H7 (cell line): ENCODE measurements at places on chromosomes 7 and 10. TPM values are rescaled to one million over a fixed set of nuclear protein-coding genes. Genes with fewer than 3 reads are reported as not detected.

Gene NPSR1
- total RNA-seq = not detected in 2 replicates

DNA sequence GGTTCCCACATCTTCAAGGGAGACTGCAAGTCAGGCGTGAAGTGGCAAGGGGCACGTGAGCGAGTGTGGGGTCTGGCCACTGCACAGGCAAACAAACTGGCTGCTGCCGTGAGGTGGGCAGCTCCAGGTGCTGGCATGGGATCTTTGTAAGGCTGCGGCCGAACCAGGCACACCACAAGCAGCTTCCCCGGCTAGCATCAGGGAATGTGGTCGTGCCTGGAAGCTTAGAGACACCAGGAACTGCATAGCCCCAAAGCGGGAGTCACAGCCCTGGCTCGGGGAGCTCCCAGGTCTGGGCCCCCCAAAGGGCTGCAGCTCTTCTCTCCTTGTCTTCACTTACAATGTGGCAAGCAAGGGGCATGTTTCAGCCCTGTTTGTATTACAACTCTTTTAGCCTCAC is 250.9 kb upstream of the DKK1 start:
- DNase-seq = no peak

Gene FXYD4
- total RNA-seq = not detected in 2 replicates

GRCh38 chr10:117819304-117819703 is 227.4 kb downstream of the RAB11FIP2 start:
- DNase-seq = no peak

GRCh38 chr10:43674553-43675210 is 26.0 kb upstream of the ZNF32 start:
- no peak for DNase-seq

Gene SEMA3C
- total RNA-seq = 1.8 and 2.1 TPM in 2 replicates

Gene PTPRN2
- total RNA-seq = 0.70 and 0.80 TPM in 2 replicates

Gene PRSS37
- total RNA-seq = not detected in 2 replicates

- DNase-seq = no peak
These were observed 100.0 kb upstream of the AMPH start for GRCh38 chr7:38731215-38731614.

GRCh38 chr7:105118612-105119600 is 104.9 kb downstream of the KMT2E start:
- no peak for DNase-seq

DNA sequence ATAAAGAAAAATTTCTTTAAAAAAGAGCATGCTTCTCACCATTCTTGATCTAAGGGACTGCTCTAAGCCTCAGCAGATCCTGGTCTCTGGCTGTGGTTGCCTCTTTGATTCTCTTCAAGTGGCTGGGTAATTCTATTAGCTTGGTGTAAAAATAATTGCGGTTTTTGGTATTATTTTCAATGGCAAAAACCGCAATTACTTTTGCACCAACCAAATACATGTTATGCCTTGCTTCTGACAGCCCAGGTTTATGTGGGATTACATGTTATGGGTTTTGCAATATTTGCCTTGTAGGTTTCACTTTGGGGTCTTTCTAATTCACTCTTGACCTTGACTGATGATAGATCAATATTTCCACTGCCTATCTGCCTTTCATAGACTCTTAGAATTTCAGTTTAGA is 20.0 kb upstream of the CREB5 start:
- no peak for DNase-seq

GRCh38 chr10:89887406-89887805 is 186.0 kb downstream of the KIF20B start:
- DNase-seq = no peak

Gene PNLIP
- not detected in 2 replicates for total RNA-seq

DNA sequence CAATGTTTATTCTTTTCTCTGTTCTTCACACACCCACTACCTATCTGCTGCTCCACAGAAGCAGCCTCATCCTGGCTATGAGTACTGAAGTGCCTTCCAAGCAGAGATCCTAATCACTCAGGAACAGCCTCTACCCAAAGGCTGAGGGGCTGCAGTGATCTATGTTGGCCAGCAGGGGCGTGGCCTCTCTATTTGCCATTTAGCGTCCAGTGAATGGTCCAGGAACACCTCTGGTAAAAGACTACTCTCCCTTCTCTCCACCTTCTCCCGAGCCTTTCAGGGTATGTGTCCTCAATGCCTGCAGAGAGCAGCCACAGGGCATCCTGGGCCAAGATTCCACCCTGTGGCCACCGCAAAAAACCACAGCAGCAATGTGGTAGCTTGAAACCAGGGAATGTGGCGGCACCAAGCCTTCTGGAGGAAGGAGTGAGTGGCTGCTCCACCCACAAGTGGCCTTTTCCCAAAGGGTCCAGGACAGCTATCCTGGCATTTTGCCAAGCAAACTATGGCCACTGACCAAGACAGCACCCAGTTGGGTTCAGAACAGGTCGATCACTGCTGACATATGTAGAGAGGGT is 70.9 kb downstream of the SYPL1 start:
- DNase-seq = peak; percentile 74

GRCh38 chr10:7525314-7526016 is 114.6 kb upstream of the SFMBT2 start:
- peak; percentile 82 for DNase-seq

Gene LDB3
- total RNA-seq = 0.03 and 0.30 TPM in 2 replicates

DNA sequence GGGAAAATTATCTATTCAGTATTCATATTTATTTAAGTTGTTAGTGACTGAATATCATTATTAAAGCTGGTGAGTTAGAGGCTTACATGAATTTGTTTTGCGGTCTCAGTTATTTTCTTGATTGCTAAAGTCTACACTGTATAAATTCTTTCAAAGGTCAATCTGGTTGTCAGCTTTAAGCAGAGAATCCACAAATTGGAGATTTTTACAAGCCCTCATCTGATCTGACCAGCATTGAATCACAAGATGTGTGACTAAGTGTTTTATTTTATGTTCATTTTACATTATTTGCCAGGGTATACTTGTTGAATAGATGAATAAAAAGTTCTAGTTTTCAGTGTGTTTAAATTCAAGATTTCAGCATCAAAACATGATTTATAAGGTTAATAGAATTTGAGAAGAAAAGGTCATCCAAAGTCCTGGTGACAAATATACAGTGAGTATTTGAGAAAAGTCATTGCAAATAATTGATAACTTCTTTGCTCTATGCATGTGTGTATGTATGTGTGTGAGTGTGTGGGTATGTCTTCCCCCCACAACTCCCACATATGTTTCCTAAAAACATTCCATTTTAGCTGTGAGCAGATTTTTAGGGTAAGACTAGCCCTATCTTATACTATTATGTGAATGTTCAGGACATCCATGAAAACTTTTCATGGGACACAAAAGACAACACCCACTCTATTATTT is 4.4 kb downstream of the SEMA3A start:
- no peak for DNase-seq

GRCh38 chr10:71878327-71879034 is 27.4 kb upstream of the PSAP start:
- DNase-seq = peak; percentile 71

GRCh38 chr7:82044497-82045080 is 274.7 kb upstream of the HGF start:
- no peak for DNase-seq

Gene VWA2
- total RNA-seq = 0.21 and 0.44 TPM in 2 replicates

DNA sequence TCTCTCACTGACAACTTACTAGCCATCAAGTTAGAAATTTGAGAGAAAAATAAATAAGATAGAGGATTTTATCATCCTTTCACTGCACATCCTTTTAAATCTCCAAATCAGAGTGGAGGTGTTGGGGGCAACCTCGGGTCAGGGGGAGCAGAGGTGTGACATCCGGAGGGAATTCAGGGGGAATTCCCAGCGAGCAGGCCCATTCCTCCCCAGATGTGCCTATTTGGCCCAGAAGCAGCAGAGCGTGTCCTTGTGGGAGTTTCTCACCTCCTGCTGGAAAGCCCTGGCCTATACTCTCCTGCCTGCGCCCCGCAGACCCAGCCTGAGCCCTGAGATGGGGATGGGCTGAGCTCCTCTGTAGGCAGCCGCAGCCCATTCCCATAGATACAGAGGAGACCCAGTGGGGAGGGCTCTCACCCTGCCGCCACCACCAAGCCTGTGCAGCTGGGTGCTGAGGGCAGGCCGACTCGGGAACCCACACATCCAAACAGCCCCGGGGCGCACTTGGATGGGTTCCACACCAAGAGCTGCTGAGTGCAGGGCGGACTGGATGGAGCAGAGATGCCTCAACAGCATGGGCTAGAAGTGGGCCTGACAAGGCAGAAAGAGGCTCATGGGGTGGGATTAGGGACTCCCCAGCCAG is 124.5 kb downstream of the CXCL12 start:
- no peak for DNase-seq

DNA sequence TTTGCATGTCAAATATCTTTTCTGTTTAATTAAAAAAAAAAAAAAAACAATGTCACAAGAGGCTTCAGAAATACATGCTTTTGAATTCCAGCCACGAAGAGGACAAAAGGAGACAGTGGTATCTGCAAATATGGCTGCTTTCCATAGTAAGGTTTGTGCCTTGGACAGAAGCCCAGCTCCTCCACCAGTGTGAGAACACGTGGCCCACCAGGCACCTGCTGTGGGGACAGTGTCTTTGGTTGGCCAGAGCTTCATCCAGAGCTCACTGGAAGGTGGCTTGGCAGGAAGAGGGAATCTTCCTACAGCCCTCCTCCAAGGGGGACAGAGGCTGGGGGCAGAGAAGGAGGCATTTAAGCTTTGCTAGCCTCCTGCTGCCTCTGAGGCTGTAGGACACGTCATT is 144.6 kb downstream of the GLCCI1 start:
- no peak for DNase-seq

Gene UMAD1
- 13.4 and 15.0 TPM in 2 replicates for total RNA-seq

GRCh38 chr10:5311617-5312016 is 53.1 kb upstream of the UCN3 start:
- DNase-seq = no peak

DNA sequence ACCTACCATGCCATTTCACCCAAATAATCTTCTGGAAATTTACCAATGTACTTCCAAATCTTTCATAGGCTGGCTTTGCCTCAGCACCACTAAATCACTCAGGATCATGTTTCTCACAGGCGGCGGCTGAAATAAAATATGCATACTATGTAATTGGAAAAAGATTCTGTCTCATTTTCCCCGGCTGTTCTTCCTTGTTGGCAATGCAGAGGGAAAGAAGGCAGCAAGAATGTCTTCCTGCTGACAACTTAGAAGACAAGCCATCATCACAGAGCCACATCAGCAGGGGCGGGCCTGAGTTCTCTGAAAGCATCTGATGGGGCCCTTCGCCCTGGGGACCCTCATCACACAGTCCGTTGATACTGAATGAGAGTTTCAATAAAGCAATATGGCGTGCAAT is 39.2 kb upstream of the COL1A2 start:
- no peak for DNase-seq

DNA sequence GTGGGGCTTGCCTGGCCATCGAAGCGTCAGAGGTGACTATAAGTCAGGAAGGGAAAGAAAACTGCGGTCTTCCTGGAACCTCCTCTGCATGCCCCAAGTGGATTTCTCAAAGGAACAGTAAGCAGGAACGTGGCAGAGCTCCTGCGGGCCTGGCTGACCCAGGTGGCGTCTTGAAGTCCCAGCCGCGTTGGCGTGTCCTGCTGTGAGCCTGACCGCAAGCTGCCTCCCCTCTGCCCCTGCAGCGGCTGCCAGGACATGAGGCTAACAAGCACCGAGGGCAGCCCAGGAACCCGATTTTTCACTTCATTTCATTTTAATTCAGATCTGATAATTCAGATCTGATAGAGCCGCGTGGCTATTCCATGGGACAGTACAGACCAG is 55.4 kb downstream of the NKX6-2 start:
- DNase-seq = no peak

- DNase-seq = no peak
These were observed 26.8 kb upstream of the CASD1 start for GRCh38 chr7:94482796-94483195.

DNA sequence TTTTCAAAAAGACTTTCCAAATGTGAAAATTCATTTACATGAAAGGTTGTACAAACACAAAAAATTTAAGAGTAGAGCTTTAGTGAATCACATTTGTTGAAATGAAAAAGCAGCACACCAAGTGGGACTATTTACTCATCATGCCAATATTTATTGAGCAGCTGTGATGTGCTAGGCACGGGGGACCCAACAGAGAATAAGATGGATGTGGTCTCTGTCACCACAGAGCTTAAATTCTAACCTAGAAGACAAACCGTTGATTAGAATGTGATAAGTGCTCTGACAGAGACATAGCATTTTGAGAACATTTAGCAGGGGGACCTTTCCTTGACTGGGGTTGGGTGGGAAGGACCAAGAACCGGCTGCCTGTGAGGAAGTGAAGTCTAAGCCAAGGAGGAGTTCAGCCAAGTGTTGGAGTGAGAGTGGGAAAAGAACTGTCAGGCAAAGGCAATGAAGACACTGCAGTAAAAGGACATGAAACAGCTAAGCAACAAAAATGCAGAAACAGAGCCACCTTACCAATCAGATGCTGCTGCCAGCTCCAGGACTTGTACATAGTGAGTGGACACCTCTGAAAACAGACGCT is 19.1 kb downstream of the ADAM12 start:
- no peak for DNase-seq

DNA sequence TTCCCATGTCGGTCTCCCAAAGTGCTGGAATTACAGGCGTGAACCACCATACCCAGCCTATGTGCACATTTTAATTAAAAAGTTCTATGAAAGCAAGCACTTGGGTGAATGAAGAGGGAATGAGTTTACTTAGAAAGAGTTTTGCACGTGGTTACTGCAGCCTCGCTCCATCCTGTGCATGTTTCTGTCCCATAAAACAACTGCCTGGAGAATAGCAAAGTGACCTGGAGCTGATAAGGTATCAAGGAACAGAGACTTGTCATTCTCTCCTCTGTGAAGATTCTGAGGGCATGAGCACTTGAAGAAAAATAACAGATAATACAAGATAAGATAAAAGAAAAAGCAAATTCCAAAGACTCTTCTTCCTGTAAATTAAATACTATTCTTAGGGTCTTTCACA is 112.2 kb upstream of the JCAD start:
- DNase-seq = no peak

GRCh38 chr7:75986147-75986781 is 8.1 kb downstream of the TMEM120A start:
- DNase-seq = no peak

DNA sequence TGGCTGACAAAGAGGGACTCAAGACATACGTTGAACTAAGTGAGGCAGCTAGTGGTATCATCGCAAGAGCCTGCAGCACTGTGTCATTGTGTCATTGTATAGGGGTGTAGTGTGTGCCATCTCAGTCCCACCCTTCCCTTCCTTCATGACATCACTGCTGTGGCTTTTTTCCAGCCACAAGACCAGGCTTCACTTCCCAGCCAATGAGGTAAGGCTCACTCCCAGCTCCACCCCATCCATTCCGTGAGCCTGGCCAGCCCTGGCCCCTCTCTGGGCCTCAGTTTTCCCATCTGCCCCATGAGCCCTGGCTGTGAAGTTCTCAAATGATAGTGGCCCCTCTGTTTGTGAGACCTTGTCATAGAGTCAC is 134.3 kb upstream of the ZMIZ1 start:
- DNase-seq = no peak
